ENCODE measurements at places on chromosomes 1 and 21.

DNA sequence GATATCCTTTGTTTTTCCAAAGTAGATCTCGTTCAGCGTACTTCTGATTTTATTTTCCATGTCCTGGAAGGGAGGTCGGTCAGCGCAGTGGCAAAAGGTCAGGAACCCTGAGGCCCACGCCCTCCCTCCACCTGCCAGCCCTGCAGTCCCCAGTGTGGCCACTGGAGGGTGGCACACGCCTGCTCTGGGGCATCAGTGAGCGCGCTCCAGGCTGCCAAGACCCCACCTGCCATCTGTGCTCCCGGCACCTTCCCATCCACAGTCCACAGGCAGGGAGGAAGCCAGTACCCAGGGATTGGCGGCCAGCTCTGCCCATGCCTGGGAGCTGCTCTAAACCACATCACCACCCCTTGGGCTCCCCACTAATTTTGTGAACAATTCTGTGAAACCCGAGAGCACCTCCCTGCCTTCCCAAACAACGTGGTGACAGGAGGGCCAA is 32.3 kb downstream of the SLC66A1 start:
- no peak for DNase-seq

DNA sequence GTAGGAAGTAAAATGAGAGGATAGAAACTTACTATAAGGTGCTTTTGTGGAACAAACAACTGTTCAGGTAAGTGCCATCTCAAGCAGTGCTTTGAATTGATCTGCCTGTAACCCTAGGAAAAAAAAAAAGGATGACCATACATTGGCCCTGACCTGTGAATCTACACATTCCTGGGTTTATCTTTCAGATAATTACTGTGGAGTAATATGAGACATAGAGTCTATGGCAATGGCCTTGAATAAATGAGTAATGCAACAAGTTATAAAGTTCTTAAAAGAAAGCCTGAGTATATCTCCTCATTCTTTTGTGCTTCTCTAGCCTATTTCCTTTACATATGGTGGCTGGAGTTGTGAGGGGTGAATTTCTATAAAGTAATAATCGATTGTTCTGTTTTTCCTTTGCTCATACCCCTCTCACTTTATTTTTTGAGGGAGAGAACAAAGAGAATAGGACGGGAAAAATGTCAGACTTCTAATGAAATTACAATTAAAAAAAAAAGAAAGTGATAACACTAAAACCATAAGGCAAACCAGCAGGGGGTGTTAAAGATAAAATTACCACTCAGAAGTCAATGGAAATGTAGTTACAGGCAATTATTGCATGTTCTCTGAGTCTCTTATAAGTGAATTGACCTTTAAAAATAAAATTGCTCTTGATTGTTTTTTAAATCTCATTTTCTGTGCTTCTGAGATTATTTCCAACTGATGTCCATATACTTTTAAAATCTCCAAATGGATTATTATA is 12.4 kb upstream of the ATP1A1 start:
- DNase-seq = no peak

- DNase-seq = no peak
Observed at GRCh38 chr1:202078241-202078640, 44.5 kb upstream of the GPR37L1 start.

GRCh38 chr1:86939406-86939805 is 25.0 kb downstream of the HS2ST1 start:
- DNase-seq = no peak

GRCh38 chr1:217577336-217577735 is 53.6 kb downstream of the GPATCH2 start:
- no peak for DNase-seq
